ENCODE measurements at places on chromosomes 3 and 15.
A peak's percentile ranks its signal among the peaks of the same experiment; 100 is the strongest.

GRCh38 chr3:195511136-195511535, 32.0 kb downstream of the PPP1R2 start:
- DNase-seq = no peak

GRCh38 chr3:140423146-140423545, 254.7 kb upstream of the TRIM42 start:
- no peak for DNase-seq

- DNase-seq = no peak
Measured at GRCh38 chr15:87597346-87598052, 659.0 kb downstream of the NTRK3 start.

DNA sequence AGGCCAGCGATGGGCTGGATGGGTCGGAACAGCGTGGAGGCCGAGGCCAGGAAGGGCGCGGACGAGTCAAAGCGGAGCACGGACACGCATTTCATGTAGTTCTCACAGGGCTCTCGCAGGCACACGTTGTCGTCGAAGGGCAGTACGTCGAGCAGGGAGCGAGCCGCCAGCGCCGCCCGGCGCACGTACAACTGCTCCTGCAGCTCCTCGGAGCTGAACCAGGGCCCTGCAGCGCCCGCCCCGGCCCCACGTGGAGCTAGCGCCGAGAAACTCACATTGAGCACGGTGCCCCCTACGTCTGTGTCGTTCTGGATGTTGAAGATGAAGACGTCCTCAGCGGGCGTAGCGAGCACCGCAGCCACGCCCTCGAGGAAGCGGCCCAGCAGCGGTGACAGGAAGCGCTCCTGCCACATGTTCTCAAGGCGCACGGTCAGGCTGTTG, 5.8 kb downstream of the CELSR3 start:
- DNase-seq = no peak

- DNase-seq = no peak
Measured at GRCh38 chr15:52734329-52734728, 55.1 kb upstream of the ATOSA start.

DNA sequence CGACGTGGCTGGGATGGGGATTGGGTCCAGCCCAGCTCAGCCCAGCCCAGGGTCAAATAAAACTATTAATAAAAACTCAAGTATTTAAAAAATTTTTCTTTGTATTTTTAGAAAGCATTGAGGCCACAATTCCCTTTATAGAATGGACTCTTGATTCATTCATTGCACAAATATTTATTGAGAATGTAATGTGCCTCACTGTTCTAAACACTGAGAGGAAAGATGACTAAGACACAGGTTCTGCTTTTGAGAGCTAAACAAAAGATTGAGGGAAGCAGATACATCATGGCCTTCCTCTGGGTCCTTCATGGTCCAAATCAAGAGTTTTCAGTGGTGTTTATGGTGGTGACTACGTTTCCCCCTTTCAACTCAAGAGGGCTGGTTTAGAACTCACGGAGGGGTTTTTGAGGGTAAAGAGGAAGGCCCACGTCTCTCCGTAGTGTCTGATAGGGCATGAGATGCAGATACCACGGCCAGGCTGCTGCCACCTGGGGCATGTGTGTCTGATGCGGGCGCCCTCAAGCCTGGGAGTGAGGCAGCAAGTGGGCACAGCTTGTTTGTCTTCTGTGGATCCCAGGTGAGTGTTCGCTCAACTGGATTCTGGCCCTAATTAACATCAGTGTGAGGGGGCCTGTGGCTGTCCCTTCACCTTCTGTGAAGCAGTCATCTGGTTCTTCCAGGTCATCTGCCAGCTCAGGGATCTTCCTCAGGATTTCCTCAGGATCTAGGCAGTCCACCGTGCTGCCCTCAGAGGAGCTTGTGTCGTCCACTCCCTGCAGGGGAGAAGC, 73.5 kb upstream of the SCN5A start:
- DNase-seq = peak; percentile 85

GRCh38 chr3:127014536-127015281, 31.8 kb downstream of the PLXNA1 start:
- DNase-seq = no peak

DNA sequence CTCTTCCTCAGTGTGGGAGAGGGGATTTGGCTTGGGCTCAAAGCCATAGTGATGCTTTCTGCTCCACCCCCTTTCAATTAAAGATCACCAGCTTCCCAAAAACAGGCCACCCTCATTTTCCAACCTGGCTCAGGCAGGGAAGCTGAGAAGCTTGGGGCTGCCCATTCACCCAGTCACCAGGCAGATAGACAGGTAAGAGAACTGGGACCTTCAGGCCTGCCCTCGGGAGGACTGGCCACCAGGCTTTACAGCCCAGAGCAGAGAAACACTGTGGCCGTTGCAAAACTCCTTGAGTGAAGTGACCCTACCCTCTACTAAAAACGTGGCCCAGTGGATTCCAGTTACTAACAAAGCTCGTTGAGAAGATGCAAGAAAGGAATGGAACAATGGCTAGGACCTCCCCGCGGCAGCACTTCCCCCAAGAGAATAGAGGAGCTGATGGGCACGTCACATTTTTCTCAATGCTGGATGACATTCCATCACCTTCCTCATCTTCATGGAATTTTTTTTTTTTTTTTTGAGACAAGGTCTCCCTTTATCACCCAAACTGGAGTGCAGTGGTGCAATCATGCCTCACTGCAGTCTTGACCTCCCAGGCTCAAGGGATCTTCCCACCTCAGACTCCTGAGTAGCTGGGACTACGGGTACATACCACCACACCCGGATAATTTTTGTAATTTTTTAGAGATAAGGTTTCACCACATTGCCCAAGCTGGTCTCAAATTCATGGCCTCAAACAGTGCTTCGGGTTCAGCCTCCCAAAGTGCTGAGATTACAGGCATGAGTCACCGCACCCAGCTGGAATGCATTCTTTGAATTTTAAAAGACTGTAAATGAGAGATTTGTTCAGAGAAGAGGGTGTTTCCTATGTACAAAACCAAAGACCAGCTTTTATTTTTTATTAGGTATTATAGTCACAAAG, 37.9 kb downstream of the LIPC start:
- DNase-seq = peak; percentile 60

- DNase-seq = no peak
Measured at GRCh38 chr3:18510947-18511346, 85.8 kb upstream of the SATB1 start.

DNA sequence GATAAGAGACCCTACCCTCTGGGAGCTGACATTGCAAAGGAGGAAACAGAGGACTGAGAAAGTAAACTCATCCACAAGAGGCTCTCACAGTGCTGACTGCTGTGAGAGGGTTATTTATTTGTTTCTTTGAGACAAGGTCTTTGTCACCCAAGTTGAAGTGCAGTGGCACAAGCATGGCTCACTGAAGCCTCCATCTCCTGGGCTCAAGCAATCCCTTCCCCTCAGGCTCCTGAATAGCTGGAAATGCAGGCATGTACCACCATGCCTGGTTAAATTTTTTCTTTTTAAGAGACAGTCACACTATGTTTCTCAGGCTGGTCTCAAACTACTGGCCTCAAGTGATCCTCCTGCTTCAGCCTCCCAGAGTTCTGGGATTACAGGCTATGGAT, 52.8 kb downstream of the FBLN2 start:
- DNase-seq = no peak

- DNase-seq = no peak
Measured at GRCh38 chr15:25623708-25624107, 184.9 kb upstream of the UBE3A start.

- DNase-seq = no peak
Measured at GRCh38 chr3:171487382-171487781, 27.2 kb upstream of the TNIK start.

DNA sequence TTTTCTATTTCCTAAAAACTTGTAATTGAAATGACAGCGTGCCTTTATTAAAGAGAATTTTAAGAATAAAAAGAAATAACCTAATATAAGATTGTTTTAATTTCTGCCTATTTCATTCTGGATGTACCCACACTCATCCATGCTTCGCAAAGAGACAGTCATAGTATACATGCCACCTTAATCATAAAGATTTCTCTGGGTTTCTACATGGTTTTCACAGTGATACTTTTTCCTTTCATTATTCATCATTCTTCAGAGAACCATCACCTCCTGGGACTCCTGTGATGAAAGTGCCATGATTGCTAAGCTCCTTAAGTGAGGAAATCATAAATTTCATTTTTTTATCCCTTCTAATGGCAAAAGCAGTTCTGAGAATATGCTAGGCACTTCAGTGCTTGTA, 4.3 kb upstream of the CCR8 start:
- no peak for DNase-seq

GRCh38 chr3:112116748-112117186, 16.3 kb downstream of the GCSAM start:
- no peak for DNase-seq

- DNase-seq = no peak
Measured at GRCh38 chr3:48397767-48398681, 26.0 kb downstream of the FBXW12 start.

GRCh38 chr3:105686278-105686897, 182.4 kb downstream of the CBLB start:
- peak; percentile 40 for DNase-seq

GRCh38 chr3:115239717-115240116, 92.6 kb upstream of the ZBTB20 start:
- DNase-seq = peak; percentile 99

GRCh38 chr3:184472723-184473428, 88.7 kb upstream of the EPHB3 start:
- DNase-seq = peak; percentile 84

DNA sequence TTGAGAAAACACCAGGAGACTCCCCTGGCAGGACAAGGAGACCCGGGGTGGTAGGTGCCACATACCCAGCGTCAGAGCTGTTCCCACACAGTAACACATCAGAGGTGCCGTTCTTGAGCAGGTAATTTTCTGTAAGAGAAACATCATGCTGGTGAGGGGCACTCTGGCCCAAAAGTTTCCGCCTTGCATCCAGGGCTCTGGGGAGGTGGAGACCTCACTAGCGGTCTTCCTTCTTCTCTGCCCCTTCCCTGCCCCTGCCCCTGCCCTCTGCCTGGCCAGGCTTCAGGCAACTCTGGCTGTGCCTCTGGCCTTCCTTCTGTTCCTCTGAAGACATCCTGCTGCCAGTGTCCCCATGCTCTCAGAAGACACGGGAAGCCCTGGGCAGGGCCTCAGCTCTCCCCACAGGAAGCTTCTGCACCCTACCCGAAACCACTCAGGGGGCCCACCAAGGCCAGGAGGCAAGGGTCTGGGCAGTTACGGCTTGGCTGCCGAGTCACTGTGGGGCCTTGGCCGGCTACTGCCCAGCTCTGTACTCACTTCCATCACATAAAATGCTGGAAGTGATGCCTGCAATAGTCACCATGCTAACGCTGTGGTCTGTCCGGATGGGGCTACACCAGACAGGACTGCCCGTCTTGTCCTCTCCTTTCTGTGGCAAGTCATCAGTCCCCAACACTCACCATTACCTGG, 41.3 kb downstream of the SCN5A start:
- no peak for DNase-seq

DNA sequence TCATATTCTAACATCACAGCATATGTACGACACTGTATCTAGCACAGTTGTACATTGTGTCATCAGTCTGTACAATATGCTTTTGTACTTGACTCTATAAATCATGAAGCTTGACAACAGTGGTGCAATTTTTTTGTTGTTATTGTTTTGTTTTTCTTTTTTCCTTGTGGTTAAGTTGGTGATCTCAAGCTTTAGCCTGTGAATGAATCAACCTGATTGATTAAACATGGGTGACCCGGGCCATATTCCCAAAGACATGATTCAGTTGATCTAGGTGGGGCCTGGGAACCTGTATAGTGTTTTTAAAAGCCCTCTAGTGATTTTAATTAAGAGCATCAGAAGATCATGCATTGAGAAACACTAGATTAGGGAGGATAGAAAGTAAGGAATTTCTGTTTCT, 101.8 kb upstream of the AADACL2 start:
- DNase-seq = no peak

- no peak for DNase-seq
Measured at GRCh38 chr3:133592843-133593242, 19.4 kb downstream of the CDV3 start.

- no peak for DNase-seq
Measured at GRCh38 chr3:10501664-10502052, 3.7 kb downstream of the ATP2B2 start.

DNA sequence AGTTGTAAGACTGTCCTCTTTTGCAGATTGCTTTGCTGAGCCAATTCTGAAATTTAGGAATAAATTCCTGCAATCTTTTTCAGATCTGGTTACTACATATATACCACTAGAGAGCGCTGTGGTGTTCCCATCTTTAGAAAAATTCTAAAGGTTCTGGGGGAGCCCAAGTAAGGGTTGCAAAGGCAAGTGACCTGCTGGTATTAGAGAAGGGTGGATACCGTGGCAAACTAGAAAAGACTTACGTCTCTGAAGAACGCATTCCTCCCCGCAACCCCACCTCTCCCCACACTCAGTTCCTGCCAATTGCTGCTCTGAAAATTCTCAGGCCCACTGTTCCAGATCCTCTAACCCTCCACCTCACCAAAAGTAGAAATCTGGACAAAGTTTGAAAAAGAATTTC, 48.5 kb downstream of the EFHB start:
- DNase-seq = peak; percentile 46

DNA sequence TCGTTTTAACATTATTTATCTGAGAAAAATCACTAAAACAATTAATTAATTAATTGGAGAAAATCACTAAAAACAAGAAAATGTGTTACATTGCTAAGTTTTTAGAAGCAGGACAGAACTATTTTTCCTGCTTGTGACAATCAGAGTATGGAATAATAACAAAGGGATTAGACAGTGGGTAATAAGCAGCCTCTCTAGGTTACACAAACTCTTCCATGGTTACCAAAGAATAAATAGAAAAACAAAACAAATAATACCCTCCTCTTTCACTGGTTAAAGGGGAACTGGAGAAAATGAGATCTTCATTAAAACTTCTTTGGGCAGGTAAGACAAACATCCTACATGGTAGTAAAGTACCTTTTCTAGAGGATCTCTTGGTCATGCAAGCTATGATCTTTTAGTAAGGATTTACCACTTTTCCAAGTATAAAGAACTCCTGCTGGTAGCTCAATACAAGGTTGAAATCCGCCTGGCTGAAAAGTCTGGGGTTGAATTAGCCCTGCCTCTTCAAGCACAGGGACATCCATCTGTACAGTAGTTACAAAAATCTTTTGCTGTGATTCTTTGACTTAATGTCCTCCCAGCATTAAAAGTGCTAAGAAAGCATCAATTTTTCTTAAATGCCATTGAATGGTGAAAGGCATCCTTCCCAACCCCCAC, 2.5 kb upstream of the PLCH1 start:
- DNase-seq = no peak

- DNase-seq = no peak
Measured at GRCh38 chr15:80434926-80435720, 30.9 kb downstream of the ARNT2 start.

DNA sequence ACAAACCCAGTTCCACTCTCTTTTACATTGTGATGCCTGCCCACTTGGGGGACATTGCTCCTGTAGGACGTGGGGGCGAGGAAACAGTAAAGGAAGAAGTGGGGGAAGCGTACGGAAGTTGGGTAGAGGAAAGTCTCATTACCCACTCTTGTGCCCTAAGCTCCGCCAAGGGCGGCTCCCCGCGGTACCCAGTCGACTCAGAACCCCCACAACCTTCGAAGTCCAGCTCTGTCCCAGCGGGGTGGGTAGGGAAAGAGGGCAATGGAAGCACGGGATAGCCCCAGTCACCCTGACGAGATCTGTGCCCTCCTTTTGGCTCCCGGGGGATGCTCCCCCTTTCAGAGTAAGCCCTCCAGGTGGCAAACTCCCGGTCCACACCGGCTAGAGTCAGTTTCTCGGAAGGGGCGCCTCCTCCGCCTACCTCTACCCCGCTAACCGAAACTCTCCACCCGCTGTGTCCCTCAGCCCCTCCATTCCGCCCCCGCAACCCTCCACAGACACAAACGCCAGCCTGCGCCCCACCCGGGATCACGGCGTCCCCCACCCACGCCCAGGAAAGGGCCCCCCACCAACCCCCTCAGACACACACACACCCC, 527 bp downstream of the CSNK1G1 start:
- no peak for DNase-seq

All from kidney capillary endothelial cell (primary cell).